ENCODE measurements at places on chromosomes 7 and 10.

- no peak for DNase-seq
These were observed 11.0 kb upstream of the NUB1 start for GRCh38 chr7:151330661-151331060.

DNA sequence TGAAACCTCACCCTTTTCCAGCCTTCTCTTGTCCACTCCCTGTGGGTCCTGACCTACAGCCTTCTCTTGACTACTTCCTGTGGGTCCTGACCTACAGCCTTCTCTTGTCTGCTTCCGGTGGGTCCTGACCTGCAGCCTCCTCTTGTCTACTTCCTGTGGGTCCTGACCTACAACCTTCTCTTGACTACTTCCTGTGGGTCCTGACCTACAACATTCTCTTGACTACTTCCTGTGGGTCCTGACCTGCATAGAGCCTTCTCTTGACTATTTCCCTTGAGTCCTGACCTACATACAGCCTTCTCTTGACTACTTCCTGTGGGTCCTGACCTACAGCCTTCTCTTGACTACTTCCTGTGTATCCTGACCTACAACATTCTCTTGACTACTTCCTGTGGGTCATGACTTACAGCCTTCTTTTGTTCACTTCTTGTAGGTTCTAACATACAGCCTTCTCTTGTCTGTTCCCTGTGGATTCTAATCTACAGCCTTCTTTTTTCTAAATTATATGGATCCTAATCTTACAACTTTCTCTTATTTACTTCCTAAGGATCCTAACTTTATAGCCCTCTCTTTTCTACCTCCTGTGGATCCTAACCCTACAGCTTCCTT, 36.5 kb downstream of the C10orf71 start:
- DNase-seq: no peak

GRCh38 chr10:18211862-18212261, 71.6 kb downstream of the CACNB2 start:
- no peak for DNase-seq

DNA sequence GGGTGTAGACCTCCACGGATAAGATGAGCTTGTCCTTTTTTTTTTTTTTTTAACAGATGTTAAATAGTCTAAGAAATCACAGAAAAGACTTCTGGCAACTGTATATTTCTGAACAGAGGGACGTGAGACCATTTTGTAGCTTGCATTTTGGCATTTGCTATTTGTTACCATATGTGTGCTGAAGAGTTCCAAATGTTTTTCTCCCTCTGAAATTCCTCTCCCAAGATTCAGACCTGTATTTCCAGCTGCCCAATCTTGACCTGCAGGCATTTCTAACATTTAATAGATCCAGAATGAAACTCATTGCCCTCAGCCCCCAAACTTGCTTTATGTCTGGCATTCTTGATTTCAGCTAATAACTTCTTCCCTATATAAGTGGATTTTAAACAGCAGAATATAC, 223.1 kb upstream of the FZD1 start:
- no peak for DNase-seq

DNA sequence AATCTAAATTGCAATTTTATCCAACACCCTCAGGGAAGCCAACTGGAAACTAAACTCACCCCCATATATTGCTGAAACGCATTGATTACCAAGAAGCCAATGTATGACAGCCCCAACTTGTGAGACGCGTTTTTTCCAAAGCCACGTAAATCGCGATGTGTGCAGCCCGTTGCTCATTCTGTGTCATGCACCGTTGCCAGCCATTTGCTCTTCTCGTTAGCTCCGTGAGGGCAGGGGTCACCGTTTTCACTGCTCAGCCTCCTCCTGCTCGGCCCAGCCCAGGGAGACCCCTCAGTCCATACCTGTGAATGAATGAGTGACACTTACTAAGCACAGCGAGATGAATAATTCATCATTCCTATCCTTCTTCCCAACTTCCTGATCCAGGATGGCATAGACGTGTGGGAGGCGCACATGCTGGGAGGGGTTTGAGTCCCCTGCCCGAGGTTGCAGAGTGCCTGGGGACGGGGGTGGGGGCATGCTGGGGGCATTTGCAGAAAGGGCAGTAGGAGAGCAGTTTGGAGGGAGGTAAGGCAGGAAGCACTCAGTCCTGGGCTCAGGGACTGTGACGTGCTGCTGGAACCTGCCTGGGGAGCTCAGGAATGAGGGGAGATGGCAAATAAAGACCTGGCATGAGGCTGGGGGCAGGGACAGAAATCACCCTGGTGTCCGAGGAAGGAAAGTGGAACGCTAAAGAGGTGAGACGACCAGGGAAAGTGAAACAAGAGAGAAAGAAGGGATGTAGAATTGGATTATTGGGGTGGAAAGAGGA, 104.2 kb upstream of the SDK1 start:
- no peak for DNase-seq

- DNase-seq: no peak
These were observed 126.1 kb upstream of the GRB10 start for GRCh38 chr7:50908628-50909290.

DNA sequence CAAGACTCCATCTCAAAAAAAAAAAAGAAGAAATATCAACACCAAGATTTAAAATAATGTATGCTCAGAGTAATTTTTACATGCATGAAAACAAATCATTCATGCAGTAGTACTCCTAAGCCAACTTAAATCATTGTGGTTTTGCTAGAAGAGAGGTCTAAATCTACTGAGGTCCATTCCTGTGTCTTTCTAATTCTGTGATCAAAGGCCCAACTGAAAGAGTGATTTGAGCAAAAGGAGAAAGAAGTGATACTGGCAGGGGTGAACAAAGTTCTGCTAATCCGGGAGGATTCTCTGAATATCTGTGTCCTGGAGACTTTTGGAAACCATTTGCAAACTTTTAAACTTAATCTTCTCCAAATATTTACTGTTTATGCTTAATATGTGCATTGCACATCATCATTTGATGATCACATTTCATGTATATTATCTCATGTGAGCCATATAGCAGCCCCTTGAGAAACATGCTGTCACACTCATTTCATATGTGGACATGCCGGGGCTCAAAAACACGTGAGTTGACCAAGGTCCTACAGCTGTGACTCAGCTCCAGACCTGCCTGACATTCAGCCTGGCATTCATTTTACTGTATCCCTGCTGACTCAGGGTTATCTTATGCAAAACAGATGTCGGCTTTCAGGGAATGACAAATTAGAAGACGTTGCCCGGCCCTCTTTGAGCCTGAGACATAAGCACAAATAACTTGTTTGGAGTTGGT, 76.4 kb downstream of the FAM107B start:
- no peak for DNase-seq

DNA sequence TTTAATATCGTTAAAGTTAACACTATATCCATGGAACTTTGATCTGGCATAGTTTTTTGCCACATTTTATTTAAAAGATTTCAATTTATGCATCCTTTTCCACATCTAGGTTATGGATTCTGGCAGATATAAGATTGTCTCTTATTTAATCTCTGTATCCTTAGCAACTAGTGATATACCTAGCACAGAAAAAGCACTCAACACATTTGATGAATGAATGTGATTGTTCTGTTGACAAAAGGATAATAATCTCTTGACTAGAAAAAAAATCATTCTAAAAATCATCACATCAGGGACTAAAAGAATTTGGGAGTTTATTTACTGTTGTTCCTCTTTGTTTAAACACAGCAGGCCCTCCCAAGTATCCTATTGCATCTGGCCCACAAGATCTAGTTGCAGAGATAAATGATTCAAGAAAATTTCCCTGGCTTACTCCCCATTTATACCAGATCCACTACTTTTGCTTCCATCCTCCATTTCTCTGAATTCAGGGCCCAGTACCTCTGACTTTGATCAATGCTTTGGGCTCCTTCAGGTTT, 84.0 kb upstream of the C1GALT1 start:
- no peak for DNase-seq

- DNase-seq: no peak
These were observed 30.1 kb downstream of the LDB3 start for GRCh38 chr10:86698207-86698940.

GRCh38 chr10:126917975-126918908, 13.0 kb downstream of the DOCK1 start:
- no peak for DNase-seq

- DNase-seq: peak; percentile 40
These were observed 17.7 kb downstream of the CLIP2 start for GRCh38 chr7:74306730-74307469.

- DNase-seq: no peak
These were observed 40.6 kb downstream of the NOD1 start for GRCh38 chr7:30437823-30438574.

DNA sequence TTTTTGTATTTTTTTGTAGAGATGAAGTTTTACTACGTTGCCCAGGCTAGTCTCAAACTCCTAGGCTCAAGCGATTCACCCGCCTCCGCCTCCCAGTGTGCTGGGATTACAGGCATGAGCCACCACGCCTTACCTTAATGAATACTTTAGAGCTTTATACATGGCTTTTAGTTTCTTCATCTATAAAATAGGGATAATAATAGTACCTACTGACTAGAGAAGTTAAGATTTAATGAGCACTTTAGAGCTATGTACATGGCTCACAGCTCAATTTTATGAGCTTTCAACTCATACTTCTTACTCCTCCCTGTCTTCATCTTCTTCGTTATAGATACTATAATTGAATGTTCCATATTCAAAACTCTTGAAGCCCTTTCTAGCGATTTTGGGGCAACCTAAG, 229.7 kb upstream of the KAT6B start:
- DNase-seq: no peak

GRCh38 chr10:1093696-1094095, 37.5 kb downstream of the WDR37 start:
- no peak for DNase-seq

- DNase-seq: no peak
These were observed 25.6 kb upstream of the ELFN1 start for GRCh38 chr7:1644341-1645070.

DNA sequence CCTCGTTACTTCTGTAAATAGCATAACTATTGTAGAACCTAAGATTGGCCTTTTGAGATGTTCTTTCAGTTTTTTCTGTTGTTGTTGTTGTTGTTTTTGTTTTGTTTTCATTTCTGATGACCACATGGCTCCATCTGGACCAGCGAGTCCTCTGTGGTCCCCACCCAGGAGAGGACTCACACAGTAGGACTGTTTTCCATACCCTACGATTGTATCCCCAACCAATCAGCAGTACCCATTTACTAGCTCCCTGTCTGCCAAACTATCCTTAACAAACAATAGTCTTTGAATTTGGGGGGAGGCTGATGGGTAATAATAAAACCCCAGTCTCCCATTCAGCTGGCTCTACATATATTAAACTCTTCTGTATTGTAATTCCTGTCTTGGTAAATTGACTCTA, 329.5 kb downstream of the SEMA3D start:
- no peak for DNase-seq

- DNase-seq: peak; percentile 55
These were observed 1.1 kb downstream of the EGFR start for GRCh38 chr7:55019691-55020465.

DNA sequence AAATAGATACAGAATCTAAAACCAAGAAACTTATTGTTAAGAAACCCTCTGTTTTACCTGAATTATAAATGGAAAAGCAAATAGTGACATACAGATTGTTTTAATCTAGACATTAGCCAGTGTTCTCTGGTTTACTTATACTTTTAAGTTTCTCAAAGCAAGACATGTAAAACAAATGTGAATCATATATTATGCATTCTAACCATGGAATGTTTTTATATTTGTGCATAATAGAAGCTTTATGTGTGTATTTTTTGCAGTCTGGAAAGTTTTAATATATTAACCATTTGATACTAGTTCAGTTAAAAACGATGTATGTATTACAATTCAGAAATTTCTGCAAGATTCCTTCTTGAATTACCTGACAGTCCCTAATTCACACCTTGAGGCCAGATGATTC, 150.6 kb upstream of the TMEM72 start:
- no peak for DNase-seq

DNA sequence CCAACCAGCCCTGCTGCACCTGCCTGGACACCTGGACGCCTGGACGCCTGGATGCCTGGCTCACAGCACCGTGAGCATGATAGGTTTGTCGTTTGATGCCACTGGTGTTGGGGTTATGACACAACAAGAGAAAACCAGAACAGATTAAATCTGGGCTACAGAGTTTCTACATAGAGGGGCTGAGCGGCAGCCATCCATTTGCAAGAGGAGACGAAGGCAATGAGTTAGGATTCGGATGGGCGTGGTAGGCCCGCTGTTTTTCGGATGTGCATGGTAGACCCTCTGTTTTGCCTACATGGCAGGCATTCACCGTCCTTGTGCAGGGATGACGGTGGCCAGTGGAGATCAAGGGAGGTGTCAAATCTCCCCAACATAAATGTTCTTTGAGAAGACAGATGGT, 121.5 kb upstream of the RNF32 start:
- DNase-seq: no peak

DNA sequence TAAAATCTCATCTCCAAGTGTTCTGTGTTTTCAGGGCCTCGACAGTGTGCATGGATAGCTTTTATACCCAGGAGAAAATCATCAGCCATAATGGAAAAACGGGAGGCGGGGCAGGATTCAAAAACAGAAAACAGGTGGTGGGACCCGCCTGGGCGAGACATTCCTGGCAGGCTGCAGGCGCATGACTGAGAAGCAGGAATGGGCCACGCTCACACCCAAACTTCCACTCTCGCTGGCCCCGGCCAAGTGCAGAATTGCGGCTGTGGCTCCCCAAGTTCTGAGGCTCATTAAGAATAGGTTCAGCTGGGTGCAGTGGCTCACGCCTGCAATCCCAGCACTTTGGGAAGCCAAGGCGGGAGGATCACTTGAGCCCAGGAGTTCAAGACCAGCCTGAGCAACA, 60.6 kb downstream of the C10orf143 start:
- peak; percentile 15 for DNase-seq

DNA sequence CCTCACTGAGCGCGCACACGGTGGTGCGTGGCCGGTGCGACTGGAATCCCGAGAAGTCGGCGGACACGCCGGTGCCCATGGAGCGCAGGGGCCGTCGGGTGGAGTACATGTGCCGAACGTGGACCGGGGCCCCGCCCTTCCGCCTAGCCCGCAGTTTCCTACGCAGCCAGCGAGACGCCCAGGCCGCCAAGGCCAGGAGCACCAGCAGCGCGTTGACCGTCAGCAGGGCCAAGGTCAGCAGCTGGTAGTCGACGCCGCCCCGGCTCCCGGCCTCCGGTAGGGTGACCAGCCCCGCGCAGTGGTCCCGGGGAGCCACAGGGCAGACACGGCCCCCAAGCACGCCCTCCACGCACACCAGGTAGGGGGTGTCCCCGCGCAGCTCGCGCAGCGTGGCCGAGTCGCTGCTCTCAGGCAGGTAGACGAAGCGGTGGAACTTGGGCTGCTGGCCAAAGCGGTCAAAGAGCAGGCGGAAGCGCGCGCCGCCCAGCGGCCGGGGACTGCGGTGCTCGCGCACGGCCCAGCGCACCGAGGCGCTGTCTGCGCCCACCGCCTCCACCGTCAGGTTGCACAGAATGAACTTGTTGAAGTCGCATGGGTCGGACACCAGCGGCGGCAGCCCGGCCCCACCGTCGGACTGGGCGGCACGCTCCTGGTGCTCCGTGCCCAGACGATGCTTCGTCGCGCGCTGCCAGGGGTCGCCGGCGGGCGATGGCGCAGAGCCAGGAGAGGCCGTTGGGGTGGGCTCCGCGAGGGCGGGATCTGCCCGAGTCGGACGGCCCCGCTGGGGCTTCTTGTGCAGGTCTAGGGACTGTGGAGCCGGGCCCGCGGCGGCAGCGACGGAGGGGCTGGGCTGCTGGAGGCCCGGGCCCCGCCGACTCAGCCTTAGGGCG, 2.2 kb downstream of the TRIL start:
- DNase-seq: peak; percentile 90

Data from GM23338 (cell line).